ENCODE measurements at places on chromosomes 2 and 18.
A peak's percentile ranks its signal among the peaks of the same experiment; 100 is the strongest.

DNA sequence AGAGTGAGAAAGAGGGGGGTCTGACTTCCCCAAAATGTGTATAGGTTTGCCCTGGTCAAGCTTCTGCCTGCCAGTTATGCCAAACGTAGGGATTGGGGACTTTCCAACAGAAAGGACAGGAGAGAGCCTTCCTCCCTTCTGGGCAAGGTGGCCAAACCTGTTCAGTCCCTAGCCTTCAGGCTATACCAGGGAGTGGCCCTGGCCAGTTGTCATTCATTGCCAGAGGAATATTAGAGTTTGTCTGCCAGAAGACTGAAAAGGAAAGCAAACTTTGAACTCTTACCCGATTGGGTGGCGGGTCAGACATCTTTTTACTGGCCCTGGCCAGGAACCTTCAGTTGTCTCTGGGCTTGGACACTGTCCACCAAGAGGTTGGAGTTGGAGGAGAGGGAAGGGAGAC lies 22.1 kb downstream of the RAB3GAP1 start:
- no peak for DNase-seq

GRCh38 chr2:129872446-129872845 lies 107.0 kb upstream of the RAB6C start:
- no peak for DNase-seq

GRCh38 chr2:221705185-221705877 lies 133.2 kb upstream of the EPHA4 start:
- no peak for DNase-seq

- peak; percentile 45 for DNase-seq
Observed at GRCh38 chr2:238069021-238069709, 8.4 kb downstream of the SCLY start.

- DNase-seq, result no peak
Observed at GRCh38 chr18:9735238-9735637, 27.1 kb downstream of the RAB31 start.

DNA sequence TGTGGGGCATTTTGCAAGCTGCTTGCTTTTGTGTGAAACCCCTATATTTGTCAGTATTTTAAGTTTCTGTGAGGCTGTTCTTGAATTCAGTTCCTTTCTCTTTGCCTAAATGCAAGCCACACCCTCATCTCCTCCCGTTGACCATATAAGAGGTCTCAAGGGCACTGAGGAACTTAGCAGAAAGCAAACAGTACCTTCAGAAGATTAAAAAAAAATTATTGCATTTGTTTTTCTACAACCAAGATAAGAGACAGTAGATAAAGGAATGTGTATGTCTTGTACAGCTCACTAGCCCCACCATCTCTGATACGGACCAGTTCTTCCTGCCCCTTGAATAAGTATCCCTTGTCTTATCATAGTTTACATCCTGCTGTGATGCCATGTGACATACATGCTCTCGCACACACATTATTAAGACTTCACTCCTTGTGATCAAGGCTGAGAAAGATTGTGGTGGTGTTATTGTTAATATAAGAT lies 64.2 kb downstream of the NPAS2 start:
- DNase-seq, result no peak
